Fibroblast of skin of left biceps (primary cell): ENCODE measurements at places on chromosomes 6 and 20.

GRCh38 chr20:38581013-38581412, at the start of gene ADIG:
ADIG (plus strand) TSS chr20:38581197; CDS start chr20:38581251, 54 bp downstream.
- no peak for DNase-seq

GRCh38 chr6:33215271-33216116, 7.2 kb downstream of the RING1 start:
- DNase-seq: no peak

GRCh38 chr6:136607204-136607931, 57.1 kb upstream of the MAP7 start:
- DNase-seq: no peak

DNA sequence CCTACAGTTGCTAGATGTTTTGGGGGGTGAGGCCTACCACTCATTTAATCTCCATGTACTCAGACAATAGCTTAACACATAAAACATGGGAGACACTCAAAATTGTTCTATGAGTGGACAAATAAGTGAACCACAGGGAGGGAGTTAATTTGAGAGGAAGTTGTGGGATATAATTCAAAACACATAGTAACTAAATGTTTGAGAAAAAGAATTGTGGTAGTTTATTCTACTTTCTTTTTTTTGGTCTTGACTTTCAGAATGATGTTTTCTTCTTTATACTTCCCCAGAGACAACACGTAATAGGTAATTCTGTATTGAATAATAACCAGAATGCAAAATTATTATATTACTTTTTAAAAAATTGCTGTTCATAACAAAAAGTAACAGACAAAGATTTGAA, 453.8 kb downstream of the RFPL4B start:
- DNase-seq: no peak

- no peak for DNase-seq
These were observed 50.8 kb upstream of the SMLR1 start for GRCh38 chr6:130776287-130776925.

- no peak for DNase-seq
These were observed 547.2 kb upstream of the JAG1 start for GRCh38 chr20:11221046-11221445.
